SK-N-SH (cell line): ENCODE measurements at places on chromosomes 5 and 9.

GRCh38 chr5:93322974-93323860 is 257.8 kb downstream of the NR2F1-AS1 start:
- no peaks in the 10 kb centered on the region for H3K36me3 ChIP-seq
- H3K27me3 ChIP-seq = no peaks in the 10 kb centered on the region
- H3K27ac ChIP-seq = no peak overlapping the region
- DNase-seq = no peak
- peaks cover 7% of the 10 kb centered on the region for H3K4me1 ChIP-seq

- no peaks in the 10 kb centered on the region for H3K36me3 ChIP-seq
- no peak overlapping the region for H3K4me3 ChIP-seq
- peak overlapping the region; percentile 76 for H3K27ac ChIP-seq
These were observed 54.9 kb upstream of the BOD1 start for GRCh38 chr5:173671121-173671949.

- H3K27me3 ChIP-seq = no peaks in the 10 kb centered on the region
- DNase-seq = no peak
- no peaks in the 10 kb centered on the region for H3K4me1 ChIP-seq
- H3K27ac ChIP-seq = no peak overlapping the region
- H3K4me3 ChIP-seq = no peak overlapping the region
These were observed 120.5 kb upstream of the NEK6 start for GRCh38 chr9:124137009-124137943.

- no peak overlapping the region for H3K4me3 ChIP-seq
- H3K4me1 ChIP-seq = no peaks in the 10 kb centered on the region
- no peaks in the 10 kb centered on the region for H3K27me3 ChIP-seq
These were observed 58.3 kb downstream of the IZUMO3 start for GRCh38 chr9:24487250-24487861.

DNA sequence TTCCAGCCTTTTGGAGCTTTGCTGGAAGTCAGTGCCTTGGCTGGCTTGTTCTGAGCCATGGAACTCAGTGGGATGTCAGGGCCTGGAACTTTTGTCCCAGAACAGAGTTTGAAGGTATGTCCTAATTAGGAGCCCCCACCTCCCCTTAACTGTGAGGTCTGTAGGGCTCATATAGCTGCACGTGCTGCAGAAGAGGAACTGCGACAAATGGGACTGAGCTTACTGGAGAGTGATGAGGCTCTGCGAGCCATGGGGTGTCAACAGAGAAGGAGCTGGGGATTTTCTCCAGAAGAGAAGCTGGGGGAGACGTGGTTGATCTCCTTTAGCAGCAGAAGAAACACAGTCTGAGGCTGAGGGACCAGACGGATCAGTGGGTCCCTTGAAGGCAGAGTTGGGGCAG is 10.9 kb downstream of the TMEM8B start:
- H3K27me3 ChIP-seq = no peaks in the 10 kb centered on the region
- no peaks in the 10 kb centered on the region; the same call in 1 of the 2 replicates for H3K4me1 ChIP-seq
- no peak for DNase-seq
- no peak overlapping the region for H3K4me3 ChIP-seq
- no peak overlapping the region for H3K27ac ChIP-seq

- H3K4me3 ChIP-seq = no peak overlapping the region
- no peaks in the 10 kb centered on the region for H3K36me3 ChIP-seq
- H3K4me1 ChIP-seq = peaks cover 3% of the 10 kb centered on the region; the same call in 1 of the 2 replicates
- H3K27me3 ChIP-seq = no peaks in the 10 kb centered on the region
These were observed 9.1 kb upstream of the RNF130 start for GRCh38 chr5:180080486-180081280.

- no peaks in the 10 kb centered on the region for H3K36me3 ChIP-seq
- peak; percentile 30 for DNase-seq
- H3K27ac ChIP-seq = peak overlapping the region; percentile 75
- no peaks in the 10 kb centered on the region for H3K27me3 ChIP-seq
These were observed 94.8 kb downstream of the ARRDC3 start for GRCh38 chr5:91288118-91288916.

DNA sequence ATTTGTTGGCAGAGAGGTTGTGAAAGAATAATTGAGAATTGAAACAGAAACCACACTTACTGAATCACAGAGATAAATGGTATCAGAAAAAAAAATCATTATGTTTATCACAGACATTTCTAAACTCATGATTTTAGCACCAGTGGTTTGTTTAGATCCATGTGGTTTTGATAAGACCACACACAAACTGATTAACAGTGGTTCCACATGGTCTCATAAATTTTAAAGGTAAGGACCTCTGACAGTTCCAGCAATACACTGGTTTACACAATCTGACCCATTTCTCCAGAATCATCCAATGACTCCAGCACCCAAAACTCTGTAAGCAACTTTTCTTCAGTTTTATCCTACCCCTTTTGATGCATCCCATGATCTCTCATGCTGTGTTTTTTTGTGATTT is 261.2 kb downstream of the ANXA1 start:
- H3K4me3 ChIP-seq = no peak overlapping the region
- no peak overlapping the region for H3K27ac ChIP-seq
- H3K4me1 ChIP-seq = no peaks in the 10 kb centered on the region
- DNase-seq = no peak
